ENCODE measurements at places on chromosomes 1 and 21.

DNA sequence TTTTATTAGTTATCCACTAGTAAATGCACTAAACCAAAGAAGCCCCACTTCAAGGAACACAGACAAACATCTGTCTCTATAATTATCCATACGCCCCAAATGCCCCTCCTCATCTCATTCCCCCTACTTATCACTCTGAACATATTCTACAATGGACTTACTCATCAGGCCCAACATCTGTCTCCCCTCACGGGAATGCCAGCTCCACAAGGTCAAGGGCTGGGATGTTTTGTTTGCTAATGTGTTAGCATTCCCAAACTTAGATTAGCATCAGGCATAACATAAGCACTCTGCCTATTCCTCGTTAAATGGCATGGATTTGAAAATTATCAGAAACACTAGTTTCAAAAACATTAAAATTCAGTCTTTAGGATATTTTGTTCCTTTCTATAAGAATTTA is 279.5 kb downstream of the DSCAM start:
- no peak for DNase-seq

- peak; percentile 53 for DNase-seq
These were observed at the start of gene SLC19A1 for GRCh38 chr21:45542242-45542666. Gene SLC19A1 (minus strand): TSS chr21:45542440. CDS start chr21:45537959, 4,481 bp downstream.

GRCh38 chr1:98874828-98875227 is 129.8 kb downstream of the PLPPR5 start:
- no peak for DNase-seq

DNA sequence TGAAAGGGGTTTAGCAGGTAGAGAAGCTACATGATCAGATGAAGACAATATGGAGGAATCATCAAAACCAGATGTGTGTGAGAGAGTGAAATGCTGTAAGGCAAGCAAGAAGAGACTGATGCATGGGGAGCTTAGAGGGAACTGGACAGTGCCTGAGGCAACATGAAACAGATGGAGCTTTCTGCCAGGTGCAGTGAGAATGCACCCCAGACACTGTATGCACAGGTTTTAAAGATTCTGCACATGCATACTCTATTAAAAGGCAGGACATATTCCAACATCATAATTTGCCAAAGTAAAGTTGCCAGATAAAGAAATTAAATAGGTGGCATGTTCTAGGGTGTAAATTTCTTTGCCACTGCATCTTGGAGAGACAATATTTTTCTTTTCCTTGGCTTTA is 200.1 kb downstream of the AMY1C start:
- DNase-seq, result no peak

DNA sequence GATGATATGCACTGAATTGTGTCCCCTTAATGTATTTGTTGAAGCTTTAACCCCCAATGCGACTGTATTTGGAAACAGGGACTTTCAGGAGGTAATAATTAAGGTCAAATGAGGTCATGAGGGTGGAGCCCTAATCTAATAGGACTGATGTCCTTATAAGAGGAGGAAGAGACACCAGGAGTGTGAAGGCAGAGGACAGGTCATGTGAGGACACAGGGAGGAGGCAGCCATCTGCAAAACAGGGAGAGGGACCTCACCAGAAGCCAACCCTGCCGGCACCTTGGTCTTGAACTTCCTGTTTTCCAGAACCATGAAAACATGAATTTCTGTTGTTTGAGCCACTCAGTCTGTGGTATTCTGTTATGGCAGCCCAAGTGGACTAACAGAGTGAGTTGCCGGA is 15.3 kb downstream of the SYF2 start:
- DNase-seq, result no peak

DNA sequence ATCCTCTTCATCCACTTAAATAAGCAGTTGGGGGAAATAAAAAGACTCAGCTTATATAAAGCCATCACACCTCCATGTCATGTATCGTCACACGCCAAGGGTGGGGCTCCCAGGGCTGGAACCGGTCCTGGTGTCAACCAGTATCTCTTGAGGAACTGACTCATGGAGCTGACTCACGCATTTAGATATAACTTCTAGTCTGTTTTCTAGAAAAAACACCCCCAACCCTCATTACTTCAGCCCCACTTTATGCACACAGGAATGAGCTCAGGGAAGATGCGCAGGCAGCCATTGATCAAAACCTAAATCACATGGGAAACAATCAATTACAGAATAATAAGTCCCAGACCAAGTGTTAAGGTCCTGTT is 6.9 kb upstream of the IL22RA1 start:
- DNase-seq, result no peak

- no peak for DNase-seq
These were observed 730.2 kb downstream of the LRRIQ3 start for GRCh38 chr1:73467731-73468130.

GRCh38 chr1:89382479-89382878 is 18.6 kb downstream of the GBP6 start:
- no peak for DNase-seq

DNA sequence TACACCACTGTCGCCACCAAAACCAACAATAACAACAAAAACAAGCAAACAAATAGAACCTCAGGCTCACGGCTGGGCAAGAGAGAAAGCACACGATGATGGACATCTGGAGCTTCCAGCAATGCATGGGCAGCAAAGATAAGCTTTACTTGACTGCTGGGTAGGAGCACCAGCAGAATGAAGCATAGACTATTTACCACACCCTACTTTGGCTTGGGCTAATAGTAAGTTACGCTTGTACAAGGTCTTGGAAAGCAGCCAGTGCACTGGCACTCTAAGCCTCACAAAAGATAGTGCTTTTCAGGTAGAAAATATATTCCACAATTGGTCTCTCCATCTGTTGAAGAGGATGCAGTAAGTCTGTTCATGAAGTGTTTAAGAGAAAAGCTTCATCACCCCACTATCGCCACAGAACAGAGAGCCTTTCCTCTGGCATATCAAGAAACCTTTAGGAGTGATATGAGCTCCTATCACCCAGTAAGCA is 13.6 kb downstream of the ADIPOR1 start:
- DNase-seq, result no peak

DNA sequence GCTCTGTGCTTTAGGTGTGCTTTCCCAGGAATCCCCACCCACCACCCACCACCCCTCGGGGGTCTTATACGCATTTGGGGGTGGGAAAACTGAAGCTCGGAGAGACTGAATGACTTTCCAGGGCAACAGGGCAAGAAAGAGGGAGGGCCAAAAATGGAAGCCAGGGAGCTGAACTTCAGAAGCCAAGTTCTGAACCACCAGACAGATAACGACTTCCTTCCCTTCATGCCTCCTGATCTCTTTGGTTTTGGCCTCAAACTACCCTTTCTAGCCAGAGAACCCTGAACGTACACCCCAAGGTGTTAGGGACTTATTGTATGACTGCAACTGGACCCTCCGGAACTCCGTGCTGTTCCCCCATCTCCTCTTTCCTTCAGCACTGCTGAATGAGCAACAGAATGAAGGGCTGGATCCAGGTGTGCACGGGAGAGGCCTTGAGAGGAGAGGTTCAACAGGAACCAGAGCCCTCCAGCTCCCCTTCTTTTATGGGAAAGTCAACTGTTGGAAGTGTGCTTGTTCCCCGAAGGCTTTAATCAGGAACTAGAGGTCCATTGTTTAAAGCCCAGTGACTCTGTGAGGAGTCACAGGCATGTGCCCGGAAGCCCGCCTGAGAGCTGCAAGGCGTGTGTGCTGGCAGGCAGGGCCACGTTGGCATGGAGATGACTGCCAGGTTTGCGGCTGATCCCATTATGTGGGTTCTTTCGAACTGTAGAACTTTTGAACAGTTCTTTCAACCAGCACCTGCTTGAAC is 3.1 kb downstream of the BACE2 start:
- no peak for DNase-seq

DNA sequence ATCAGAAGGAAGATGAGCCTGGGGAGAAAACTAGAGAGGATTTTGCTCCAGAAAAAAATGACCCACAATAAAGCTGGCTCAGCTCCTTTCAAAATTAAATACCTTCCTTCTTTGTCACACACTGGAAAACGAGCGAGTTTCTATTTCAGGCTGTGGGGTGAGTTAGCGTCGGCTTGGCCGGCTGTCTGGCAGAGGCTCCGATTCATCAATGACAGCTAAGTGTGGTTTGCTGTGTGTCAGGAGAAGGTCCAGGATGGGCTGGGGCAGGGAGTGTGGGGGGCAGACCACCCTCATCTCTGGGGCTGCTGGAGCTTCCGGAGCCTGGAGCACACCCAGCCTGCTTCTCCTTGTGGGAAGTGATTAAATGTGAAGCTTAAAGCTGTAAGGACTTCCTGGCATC is 120.2 kb downstream of the ETS2 start:
- DNase-seq, result no peak

GRCh38 chr1:59747420-59748024 is 67.2 kb upstream of the HOOK1 start:
- DNase-seq, result no peak

DNA sequence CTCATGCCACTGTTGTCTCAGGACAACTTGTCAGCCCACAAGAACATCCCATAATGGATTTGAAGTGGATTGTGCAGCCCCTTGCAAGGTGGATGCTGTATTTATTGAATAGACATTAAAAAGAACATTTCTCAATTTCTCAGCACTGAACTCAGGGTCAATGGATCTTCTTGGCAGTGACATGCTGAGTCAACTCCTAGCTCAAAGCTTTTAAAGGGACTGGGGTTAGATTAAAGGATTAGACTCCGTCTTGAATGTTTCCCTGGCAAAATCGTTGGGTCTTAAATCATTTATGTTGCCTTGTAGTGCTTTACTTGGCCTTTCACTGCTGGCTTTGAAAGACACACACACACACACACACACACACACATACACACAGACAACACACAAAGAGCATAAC is 221.6 kb upstream of the PBX1 start:
- no peak for DNase-seq

DNA sequence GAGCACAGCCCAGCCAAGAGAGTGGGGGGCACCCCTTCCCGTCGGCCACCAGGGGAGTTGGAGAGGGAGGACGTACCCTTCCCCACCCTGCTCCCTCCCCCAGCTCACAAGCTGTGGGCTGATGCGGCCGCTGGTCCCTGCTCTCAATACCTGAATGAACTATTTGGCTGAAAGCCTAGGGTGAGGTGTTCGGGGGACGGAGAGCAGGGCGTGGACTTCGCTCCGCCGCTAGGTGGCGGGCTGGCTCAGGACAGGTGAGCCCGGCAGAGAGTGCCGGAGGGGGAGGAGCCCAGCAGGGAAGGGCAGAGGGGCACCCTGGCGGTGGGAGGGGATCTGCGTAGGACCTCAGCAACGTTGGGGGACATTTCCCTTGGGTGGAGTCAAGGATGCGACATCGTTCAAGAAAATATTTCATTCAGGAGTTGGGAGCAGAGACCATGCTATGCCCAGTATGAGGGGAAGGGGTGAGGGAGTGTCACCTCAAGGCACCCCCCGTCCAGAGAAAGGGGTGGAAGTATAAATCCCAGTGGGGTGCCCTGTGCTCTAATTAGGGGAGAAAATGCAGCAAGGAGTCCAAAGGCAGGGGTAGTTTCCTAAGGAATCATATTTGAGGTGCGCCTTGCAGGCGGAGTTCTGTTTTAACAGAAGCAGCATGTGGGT is 12.0 kb upstream of the RHBG start:
- peak; percentile 38 for DNase-seq

DNA sequence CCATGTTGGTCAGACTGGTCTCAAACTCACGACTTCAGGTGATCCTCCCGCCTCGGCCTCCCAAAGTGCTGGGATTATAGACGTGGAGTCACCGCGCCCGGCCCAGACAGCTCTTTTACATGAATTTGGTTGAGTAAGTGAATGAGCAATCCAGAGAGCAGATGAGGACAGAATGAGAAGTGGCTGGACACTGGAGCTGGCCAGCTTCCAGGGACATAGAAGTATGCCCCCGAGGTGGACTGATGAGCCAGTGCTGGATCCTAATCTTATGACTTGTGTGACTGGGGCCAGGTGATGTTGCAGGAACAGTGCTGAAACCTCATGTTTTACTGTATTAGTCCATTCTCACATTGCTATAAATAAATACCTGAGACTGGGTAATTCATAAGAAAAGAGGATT is 35.9 kb upstream of the KANK4 start:
- no peak for DNase-seq

DNA sequence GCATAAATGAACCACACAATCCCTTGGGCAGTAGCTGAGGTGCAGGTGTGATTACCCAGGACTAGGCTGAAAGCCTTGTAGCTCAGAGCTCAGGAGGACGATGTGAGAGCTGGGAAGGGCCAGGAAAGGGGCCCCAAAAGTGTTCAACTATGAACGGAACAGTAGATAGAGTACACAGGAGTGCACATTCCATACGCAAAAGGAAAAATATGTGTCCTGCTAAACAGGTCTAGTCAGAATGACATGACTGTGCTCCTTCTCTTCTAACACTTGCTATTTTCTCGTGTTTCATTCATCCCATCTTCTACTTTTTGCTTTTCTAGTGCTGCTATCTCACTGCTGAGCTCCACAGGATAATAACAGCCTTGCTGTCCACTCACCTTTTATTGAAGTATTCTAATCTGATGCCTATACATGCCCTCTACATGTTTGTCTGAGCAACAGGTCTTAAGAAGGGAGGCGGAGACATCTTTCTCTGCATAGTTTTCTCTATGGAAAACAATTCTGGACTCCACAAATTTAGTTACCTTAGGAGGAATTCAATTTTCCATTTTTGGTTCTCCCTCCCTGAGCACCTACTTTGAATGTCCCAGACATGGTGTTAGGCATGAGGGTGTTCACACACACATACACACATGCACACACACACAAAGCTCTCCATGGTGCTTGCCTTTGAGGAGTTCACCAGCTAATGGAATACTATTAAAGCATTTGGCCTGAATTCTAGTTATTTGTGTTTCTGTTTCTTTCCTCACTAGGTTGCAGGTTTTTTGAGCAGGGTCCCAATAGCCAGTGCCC is 3.4 kb downstream of the S100A10 start:
- no peak for DNase-seq

- DNase-seq, result no peak
These were observed 23.9 kb downstream of the DCAF8 start for GRCh38 chr1:160238408-160238807.

DNA sequence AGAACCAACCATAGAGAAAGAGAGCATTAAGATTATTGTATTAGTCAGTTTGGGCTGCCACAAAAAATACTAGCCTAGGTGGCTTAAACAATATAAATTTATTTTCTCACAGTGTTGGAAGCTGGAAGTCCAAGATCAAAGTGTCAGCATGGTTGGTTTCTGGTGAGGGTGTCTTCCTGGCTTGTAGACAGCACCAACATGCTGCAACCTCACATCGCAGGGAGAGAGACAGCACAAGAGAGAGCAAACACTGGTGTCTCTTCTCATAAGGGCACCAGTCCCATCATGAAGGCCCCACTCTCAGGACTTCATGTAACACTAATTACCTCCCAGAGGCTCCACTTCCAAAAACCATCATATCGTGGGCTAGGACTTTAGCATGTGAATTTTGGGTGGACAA is 30.6 kb upstream of the HAO2 start:
- DNase-seq, result no peak

GRCh38 chr1:176217461-176218099 is 10.5 kb upstream of the COP1 start:
- DNase-seq, result no peak

- no peak for DNase-seq
These were observed 23.7 kb downstream of the GLUL start for GRCh38 chr1:182367926-182368325.

- peak; percentile 73 for DNase-seq
These were observed 474.5 kb downstream of the PTPRC start for GRCh38 chr1:199113265-199113869.

Measured in T-helper 2 cell (primary cell).